ENCODE measurements at places on chromosomes 3 and 15. TPM values are rescaled to one million over a fixed set of nuclear protein-coding genes. Genes with fewer than 3 reads are reported as not detected.

TMCO5A gene
- total RNA-seq = not detected

MYLK gene
- total RNA-seq = 325 TPM

PP2D1 gene
- total RNA-seq = not detected

CHRNA3 gene
- not detected for total RNA-seq

HYAL3 gene
- 14.9 TPM for total RNA-seq

SLC12A1 gene
- not detected for total RNA-seq

PLSCR5 gene
- total RNA-seq = not detected

TRAT1 gene
- not detected for total RNA-seq
